NCI-H524 (cell line): ENCODE measurements at places on chromosomes 12 and 14.

DNA sequence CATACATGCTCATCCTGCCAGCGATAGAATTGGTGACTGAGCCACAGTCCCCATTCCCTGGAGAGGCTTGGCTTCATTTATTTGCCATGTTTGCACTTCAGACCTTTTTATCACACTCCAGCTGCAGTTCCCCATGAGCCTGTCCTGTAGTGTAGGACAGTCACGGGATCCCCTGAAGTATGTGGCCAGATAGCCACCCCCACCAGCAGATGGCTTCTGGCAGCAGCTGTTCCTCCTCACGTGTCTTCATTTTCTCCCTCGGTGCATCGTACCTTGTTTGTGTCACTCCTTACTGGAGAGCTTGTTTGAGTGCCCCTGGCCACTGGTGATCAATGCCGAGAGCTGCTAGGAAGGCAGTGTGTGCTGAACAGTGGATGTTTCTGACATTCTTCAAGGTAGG is 40.2 kb downstream of the UBE3B start:
- DNase-seq, result peak; percentile 89

- no peak for DNase-seq
These were observed 27.0 kb upstream of the PTHLH start for GRCh38 chr12:27999521-27999920.

GRCh38 chr12:89326239-89327040 is 25.9 kb downstream of the DUSP6 start:
- no peak for DNase-seq

DNA sequence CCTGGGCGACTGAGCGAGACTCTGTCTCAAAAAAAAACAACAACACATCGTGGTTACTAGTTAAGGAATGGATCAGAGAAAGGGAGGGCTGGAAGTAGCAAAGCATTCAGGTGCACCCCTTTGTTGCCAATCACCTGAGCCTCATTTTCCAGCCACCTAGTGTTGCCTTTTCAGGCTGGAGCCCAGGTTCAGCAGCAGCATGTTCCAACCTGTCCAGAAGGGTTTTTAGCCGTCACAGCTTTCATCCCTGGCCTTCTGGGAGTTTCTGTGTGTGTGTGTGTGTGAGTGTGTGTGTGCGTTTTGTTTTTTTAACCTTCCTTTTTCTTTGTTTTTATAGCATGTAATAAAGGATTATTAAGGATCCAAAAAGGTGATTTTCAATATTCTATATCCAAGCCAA is 121.1 kb upstream of the ATF1 start:
- no peak for DNase-seq

GRCh38 chr14:77436042-77436441 is 12.7 kb upstream of the NOXRED1 start:
- no peak for DNase-seq

- no peak for DNase-seq
These were observed 47.2 kb downstream of the SMUG1 start for GRCh38 chr12:54141431-54142113.

DNA sequence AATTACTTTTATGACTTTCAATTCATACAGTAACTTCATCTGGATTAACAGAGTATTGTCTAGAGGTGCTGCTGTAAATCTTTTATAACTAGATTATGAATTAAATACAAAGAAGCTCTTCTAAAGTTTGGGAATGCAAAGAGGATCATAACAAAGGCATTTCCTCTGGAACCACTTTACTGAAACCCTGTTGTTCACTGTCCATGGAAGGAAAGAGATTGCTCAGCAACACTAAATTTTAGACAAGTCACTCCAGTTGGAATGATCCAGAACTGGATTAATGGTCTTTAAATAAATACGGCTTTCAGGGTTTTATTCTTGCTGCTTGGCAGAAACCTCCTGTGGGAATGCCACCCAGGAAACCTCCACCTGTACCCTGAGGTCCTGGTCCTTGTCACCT is 250.6 kb downstream of the KSR2 start:
- no peak for DNase-seq

DNA sequence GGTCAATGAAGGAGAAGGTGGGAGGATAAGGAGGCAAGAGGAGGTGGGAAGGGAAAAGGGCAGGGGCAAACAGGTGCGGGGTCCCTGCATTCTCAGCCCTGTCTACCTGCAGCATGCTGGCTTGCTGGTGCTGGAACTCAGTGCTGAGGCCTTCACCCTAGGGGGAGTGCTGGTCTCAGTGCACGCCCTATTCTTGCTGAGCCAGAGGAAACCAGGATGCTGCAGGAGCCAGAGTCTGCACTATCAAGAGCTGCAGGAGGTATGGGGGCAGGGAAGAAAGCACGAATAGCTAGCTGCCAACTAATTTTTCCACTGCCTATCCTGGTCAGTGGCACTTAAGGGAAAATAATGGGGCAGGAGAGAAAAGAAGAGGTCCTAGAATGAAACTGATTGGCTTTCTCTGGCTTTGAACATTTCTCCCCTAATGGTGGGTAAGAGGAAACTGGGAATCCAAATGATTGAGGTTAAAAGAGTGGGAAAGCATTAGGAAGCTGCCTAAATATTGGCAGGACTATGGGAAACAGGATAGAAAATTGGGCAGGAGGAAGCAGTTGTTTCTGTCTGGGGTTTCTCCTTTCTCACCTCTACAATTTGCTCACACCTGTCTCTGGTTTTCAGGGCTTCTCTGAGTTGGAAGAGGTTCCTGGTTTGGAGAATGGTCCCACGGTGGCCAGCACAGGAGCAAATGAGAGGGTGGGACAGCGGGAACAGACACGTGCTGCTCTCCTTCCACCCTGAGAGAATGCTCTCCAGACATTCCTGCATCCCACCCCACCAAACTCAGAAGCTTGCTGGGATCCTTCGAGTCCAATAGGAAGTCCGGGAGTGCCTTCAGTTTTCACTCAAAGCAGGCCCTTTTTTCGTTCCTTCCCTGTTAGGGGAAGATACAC is 1.9 kb downstream of the TMEM253 start:
- peak; percentile 6 for DNase-seq

DNA sequence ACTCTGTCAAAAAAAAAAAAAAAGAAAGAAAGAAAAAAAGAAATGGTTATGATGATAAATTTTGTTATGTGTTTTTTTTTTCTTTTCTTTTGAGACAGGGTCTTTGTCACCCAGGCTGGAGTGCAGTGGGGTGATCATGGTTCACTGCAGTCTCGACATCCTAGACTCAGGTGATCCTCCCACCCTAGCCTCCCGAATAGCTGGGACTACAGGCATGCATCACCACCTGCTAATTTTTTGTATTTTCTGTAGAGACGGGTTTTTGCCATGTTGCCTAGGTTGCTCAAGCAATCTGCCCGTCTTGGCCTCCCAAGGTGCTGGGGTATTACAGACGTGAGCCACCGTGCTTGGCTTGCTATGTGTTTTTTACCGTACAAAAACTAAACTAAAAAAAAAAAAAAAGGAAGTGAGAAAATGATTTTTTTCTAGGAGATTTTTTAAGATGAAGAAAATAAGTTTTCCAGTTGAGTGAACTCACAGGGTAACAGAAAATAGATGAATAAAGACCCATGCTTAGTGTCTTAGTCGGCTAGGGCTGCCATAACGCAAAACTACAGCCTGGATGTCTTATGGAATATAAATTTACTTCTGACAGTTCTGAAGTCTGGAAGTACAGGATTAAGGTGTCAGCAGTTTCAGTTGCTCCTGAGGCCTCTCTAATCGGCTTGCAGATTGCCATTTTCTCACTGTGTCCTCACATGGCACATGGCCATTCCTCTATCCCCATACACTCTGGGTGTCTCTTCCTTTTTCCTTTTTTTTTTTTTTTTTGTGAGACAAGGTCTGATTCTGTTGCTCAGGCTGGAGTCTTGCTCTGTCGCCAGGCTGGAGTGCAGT is 13.2 kb upstream of the APOF start:
- no peak for DNase-seq

GRCh38 chr14:21874167-21874566 is 200.5 kb upstream of the OR4E1 start:
- DNase-seq, result no peak

GRCh38 chr12:97493731-97494130 is 31.1 kb downstream of the RMST start:
- DNase-seq, result peak; percentile 10

- no peak for DNase-seq
These were observed 7.3 kb downstream of the SPRYD3 start for GRCh38 chr12:53071591-53072551.

GRCh38 chr12:112820796-112821195 is 29.2 kb downstream of the RPH3A start:
- DNase-seq, result no peak

- no peak for DNase-seq
These were observed 18.4 kb upstream of the TRIP11 start for GRCh38 chr14:92058006-92058917.
